ENCODE measurements at places on chromosomes 7 and 10.

- DNase-seq, result no peak
Measured at GRCh38 chr7:142847353-142847752, 7.5 kb upstream of the EPHB6 start.

DNA sequence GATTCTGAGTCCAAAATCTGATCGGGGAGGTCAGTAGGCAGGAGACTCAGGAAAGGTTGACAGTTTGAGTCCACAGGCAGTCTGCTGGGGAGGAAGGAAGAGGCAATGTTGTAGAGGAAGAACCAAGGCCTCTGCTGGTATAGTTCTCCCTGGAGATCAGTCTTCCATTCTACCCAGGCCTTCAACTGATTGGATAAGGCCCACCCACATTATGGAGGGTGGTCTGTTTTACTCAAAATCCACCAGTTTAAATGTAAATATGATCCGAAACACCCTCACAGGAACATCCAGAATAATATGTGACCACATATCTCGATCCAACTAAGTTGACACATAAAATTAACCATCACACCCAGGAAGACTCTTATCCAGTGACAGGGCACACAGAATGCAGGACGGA lies 425.3 kb upstream of the ZMIZ1 start:
- no peak for DNase-seq

DNA sequence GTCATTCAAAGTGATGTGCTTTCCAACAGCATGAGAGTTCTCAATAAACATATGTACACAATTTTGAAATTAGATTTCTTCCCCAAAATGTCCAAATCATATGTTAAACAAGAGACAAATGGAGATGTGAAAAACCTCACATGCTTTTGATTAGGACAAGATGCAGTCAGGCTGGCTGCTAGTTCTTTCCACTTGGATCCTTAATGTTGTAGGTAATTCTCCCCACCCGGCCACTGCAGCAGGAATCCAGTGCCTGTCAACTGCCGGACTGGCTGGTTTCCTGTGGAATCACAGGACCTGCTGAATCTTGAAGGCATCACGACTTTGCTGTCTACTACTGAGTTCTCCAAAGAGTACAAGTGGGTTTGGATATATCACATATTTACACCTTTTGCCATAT lies 138.6 kb upstream of the AKR1E2 start:
- DNase-seq, result no peak

GRCh38 chr7:6729492-6730342 lies 23.0 kb upstream of the ZNF12 start:
- peak; percentile 66 for DNase-seq

DNA sequence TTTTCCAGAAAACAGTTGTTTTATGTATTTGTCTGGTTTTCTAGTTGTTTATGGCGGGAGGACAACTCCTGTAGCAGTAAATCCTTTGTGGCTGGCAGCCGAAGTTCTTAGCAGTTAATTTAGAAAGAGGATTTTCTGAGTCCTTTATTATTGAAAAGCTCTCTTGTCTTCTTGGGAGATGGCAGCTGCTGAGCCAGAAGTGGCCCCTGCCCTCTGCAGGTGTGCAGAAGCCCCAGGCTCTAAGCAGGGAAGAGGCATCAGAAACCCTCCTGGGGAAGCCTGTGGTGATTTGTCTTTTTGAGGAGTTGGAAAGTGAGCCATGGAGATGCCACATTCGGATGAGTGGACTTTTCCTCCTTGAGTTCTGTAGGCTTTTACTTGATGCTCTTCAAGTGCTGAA lies 106.3 kb downstream of the GLRX3 start:
- no peak for DNase-seq

- DNase-seq, result no peak
Measured at GRCh38 chr10:44848211-44848610, 62.9 kb upstream of the TMEM72 start.

- DNase-seq, result no peak
Measured at GRCh38 chr10:110701617-110701971, 57.5 kb downstream of the RBM20 start.

GRCh38 chr10:89783406-89783805 lies 82.0 kb downstream of the KIF20B start:
- no peak for DNase-seq

All from activated CD8-positive, alpha-beta memory T cell treated with anti-CD3 and anti-CD28 coated beads for 4 hours (primary cell).